ENCODE measurements at places on chromosomes 2 and 18.

- DNase-seq: no peak
These were observed 501.5 kb downstream of the NR4A2 start for GRCh38 chr2:155830817-155831579.

DNA sequence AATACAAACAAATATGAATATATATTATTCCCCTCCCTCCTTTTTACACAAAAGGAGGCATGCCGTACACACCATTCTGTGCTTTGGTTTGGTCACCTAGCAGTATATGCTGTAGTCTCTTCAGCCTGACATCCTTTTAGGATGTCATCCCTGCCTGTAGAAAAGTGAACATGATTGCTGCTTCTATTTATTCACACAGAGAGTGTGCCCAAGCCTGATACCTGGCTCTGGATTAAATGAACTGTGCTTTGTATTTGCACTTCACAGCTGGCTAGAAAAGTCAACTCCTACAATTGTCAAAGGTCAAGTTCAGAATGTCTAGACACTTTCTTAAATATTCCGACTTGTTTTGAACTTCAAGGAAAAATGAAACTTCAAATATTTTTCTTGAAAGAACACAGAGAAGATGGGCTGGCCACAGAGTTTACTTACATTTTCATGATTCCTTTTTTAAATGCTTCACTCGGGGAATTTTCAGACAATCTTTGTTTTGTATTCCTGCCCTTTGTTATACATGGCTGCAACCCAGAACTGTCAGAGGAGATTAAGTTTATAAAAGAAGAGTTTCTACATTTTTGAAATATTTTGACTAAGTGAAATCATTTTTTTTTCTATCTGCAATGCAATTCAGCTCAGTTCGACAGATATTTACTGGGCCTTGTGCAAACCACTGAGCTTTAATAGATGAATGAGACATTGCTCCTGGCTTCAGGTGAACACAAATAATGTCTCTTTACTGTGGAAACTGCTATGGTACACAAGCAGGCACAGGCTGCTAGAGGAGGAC lies 33.5 kb downstream of the DAPL1 start:
- no peak for DNase-seq

GRCh38 chr2:51084750-51085149 lies 52.8 kb upstream of the NRXN1 start:
- DNase-seq: no peak

GRCh38 chr2:54475285-54475684 lies 19.2 kb downstream of the SPTBN1 start:
- no peak for DNase-seq

DNA sequence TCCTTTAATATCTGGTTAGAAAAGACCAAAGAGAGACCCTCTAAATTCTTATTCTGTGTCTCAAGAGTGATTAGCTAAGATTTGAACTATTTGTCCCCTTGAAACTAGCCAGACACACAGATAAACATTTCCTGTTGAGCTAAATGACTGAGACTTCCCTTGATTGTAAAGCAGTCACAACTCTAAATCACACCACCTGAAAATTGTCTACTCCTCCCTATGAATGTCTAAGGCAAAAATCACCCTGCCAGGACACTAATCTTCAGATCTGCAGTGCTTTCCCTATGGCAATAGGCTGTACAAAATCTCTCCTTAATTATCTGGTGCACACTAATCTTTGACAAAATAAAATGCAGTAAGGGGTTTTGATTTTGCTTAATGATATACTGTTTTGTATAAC lies 200.5 kb upstream of the GULP1 start:
- no peak for DNase-seq

GRCh38 chr2:239956818-239957261 lies 68.3 kb downstream of the NDUFA10 start:
- DNase-seq: no peak

DNA sequence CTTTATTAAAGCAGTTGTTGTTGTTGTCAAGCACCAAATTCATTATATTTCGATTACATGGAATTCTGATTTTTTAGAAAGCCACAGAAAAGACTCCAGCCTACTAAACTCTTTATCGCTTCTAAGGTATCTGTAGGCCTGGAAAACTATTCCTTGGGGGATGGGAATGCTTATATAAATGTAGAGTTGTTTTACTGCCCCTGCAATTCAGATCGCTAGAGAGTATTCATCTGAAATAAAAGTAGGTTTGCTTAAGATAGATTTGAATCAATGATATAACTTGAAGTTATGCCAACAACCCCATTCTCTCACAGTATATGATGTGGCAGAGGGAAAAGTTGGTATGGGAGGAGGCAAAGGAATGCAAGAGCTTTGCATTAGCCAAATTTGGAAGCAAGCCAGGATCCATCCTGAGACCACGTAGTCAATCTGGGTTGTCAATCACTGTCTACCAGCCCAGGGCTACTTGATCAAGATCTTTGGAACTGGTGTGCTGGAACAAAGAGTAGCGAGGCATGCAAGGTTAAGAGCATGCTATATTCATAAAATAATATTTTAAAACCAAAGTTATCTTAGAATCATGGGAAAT lies 95.9 kb downstream of the LYPD6B start:
- DNase-seq: no peak

DNA sequence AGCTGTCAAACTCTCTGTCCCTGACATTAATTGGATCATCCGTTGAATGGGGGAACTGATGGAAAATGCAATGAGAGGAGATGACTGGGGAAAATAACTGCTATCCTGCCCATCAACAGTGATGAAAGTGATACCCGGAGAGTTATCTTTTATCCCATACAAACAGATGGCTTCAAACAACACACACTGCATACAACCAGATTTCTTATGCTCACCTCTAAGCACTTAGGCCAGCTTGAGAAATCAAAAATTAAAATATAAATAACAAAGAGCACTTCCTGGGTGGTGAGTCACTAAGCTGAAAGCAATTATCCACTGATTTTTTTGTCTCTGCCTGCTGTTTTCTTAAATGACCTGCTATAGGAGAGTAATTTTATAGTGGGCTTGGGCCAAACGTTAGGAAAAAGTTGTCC lies 237.6 kb upstream of the RGPD4 start:
- no peak for DNase-seq

- DNase-seq: no peak
These were observed 56.5 kb downstream of the MAPRE2 start for GRCh38 chr18:35097763-35098162.

- no peak for DNase-seq
These were observed 259.4 kb downstream of the HRH4 start for GRCh38 chr18:24719791-24720190.

DNA sequence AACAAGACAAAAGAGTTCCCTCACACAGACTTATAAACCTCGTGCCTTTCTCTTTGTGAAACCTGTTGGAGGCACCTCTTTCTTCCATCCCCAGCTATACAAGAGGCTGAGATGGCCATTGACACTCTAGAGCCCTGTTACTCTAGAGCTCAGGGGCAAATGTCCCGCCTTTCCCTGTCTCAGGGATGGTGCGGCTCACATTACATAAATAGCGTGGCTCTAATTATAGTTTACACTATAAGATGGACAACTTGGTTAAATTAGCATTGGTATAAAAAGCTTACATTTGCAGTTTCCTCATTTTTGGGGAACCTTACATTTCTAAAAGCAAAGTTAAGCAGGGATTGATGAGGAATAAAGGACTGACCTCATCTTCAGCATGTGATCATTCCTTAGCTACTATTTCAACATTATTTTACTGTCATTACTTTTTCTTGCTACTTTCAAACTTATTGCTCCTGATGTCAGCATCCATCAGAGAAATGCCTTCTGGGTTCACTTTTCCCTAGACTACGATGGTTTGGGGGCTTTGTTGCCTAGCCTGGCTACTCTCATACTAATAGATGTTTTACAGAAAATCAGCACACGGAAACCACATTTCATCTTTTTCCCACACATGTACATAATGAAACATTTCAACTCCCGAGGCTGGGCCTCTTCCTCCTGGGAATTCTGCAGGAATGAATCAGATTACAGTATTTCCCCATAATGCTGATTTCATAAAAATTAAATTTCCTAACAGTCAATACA lies 40.4 kb downstream of the FTCDNL1 start:
- DNase-seq: no peak

GRCh38 chr18:12361770-12362378 lies 15.2 kb downstream of the AFG3L2 start:
- no peak for DNase-seq

- DNase-seq: no peak
These were observed 194.4 kb downstream of the RPIA start for GRCh38 chr2:88885679-88886416.

DNA sequence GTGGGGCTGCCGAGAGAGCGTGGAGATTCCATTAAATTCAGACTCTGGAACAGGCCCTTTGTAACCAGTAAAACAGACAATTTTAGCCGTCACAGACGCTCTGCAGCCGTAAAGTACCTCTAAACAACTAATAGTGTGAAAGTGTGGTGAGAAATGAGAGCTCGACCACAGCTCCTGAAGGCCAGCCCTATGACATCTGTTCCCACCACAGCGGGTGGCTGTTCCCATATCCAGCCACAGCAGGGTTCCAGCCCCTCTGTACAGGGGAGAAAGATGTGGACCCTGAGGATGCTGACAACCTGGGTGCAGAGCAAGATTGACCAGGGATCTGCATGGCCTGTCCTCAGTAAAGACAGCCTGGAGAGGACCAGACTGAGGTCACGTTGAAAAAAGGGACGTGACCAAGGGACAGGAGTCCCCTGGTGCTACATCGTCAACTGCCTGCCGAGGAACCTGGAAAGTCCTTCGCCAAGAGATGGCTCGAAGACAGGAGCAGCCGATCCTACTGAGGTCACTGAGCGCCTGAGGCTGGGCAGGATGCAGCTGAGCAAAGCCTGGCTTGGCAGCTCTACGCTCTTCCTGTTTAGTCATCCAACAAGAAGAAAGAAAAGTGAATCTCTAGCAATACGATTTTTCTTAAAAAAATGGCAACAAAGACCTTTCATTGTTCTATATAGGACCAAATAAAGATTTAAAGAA lies 831.7 kb downstream of the RNF144A start:
- no peak for DNase-seq

- DNase-seq: no peak
These were observed 429.0 kb upstream of the PIK3C3 start for GRCh38 chr18:41526054-41526453.

DNA sequence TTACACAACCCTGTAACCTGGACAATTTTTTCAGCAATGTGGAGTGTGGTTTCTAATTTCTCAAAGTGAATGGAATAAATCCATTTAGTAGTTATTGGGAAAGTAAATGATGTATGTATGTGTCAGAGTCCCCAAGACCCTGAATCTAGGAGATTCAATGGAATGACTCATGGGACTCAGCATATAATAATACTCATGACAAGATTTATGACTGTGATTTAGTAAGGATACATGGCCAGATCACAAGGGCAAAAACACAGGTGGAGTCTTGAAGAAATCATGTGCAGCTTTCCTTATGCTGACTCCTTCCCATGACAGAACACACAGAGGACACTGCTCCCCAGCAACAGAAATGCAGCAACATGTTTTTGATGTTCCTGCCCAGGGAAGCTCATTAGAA lies 1877.7 kb upstream of the LRRTM1 start:
- no peak for DNase-seq
